ENCODE measurements at places on chromosomes 3 and 15.
A peak's percentile ranks its signal among the peaks of the same experiment; 100 is the strongest.

DNA sequence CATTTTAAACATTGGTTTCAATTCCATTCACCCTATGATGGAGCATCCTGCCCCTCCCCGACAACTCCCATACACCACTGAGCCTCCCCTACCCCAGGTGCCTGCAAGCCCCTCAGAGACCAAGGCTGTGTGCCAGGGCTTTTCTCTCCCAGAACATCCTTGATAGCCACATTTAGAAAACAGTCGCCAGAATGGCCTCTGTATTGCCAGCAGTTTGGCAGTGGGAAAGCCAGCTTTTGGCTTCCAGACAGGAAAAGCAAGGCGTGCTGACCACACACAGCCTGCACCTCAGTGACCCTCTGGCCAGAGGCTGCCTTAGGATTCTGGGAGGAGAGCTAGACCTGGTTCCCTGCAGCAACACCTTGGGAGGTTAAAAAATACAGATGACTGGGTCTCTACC, 18.2 kb upstream of the HRH1 start:
- DNase-seq = no peak

GRCh38 chr15:100601163-100601562, 821 bp downstream of the LINS1 start:
- peak; percentile 14 for DNase-seq

DNA sequence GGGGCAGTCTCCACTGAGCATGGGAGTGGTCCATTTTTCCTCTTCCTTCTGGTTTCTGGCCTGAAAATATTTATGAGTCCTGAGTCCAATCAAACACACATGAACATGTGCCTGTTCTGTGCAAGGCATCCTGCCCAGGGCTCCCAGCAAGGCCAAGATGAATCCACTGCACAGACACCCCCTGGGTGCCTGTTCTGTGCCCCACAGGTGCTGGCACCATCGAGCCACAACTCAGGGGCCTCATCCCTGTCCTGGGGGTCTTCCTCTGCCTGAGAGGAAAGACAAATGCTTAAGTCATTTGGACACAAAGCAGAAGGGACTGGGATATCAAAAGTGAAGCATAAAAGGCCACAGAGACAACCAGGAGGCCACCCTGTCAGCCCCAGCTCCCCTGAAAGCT, 87.4 kb upstream of the IQSEC1 start:
- DNase-seq = no peak

DNA sequence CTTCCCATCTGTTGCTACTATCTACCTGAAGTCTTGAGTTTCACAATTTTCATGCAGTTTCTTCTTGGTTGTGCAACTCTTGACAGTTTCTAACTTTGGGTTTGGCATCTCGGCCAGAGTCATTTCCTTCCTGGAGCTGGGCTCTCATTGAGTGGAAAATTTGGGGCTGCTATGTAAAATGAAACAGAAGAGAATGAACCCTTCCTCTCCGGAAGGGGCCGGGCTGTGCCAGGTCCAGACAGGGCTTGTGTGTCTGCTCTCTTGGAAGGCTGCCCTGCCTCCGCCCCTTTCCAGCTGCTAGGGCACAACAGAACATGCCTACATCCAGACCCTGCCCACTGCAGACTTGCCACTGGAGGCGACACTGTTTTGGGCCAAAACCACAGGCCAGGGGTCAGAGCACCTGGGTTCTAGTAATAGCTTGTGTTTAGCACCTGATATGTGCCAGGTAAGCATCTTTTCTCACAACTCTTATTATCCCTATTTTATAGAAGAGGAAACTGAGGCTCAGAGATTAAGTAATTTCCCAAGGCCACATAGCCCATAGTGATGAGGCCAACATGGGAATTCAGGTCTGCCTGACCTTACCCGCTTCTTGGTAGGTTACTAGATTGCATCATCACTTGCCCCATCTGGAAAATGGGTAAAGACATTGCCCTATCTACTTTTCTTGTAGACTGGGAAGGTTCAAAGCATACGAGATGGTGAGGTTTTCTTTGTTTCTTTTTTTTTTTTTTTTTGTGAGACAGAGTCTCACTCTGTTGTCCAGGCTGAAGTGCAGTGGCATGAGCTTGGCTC, 25.0 kb downstream of the IRAK2 start:
- no peak for DNase-seq

GRCh38 chr15:97745481-97746071, 214.9 kb upstream of the ARRDC4 start:
- no peak for DNase-seq

- no peak for DNase-seq
These were observed 61.0 kb downstream of the GTPBP8 start for GRCh38 chr3:113051787-113052186.
